Lower leg skin (tissue), 4 donors: ENCODE measurements at places on chromosomes 3 and 15. TPM values are rescaled to one million over a fixed set of nuclear protein-coding genes. Genes with fewer than 3 reads are reported as not detected.

DNA sequence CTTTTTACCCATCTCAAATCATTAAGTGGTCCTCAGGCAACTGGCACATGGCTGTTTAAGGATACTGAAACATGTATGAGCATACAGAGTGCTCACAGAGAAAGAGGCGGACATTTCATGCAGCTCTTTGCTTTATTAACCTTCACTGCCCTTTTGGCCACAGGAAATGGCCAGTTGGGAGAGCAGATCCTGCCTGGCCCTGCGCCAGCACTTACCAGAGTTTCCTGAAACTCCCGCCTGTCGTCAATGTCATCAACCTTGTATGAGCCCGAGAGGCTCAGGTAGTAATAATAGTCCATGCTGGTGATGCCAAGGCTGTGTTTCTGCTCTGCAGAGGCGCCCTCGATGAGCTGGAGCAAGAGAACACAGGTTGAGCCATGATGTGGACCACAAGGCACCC is 17.8 kb downstream of the LDHAL6B start:
- no peak for DNase-seq

- no peak for DNase-seq
Measured at GRCh38 chr3:187629711-187630110, 40.5 kb downstream of the SST start.

DNA sequence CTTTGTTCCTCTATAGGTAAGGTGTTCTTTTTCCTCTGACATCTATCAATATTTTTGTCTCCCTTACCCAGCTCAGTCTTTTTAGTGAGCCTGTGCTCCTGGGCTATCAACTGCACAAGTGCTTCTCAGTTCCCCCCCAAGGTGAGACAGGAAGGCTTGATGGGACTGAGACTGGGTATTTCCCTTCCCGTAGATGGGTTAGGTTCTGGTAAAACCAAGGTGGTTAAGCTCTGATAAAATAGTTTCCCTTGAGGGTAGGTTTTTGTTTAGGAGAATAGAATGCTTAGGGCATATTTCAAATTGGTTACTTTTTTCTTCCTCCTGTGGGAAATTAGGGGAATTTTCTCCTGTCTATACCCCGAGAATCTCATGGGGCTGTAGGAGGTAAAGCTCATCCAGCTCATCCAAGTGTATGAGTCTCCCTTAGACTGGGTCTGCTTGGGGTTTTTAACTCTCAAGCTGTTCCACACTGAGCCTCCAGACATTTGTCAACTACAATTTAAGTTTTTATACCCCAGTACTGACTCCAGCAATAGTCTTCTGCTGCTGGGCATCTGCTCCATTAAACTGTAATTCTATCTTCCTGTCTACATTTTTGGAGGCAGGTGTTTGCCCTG is 44.9 kb downstream of the OXSR1 start:
- DNase-seq: no peak

The FGD5 gene
- total RNA-seq: 3.8 TPM

The HYKK gene
- total RNA-seq: 5.5 TPM

The CEP70 gene
- 12.9 TPM for total RNA-seq

The GOLGA8A gene
- total RNA-seq: 23.2 TPM

DNA sequence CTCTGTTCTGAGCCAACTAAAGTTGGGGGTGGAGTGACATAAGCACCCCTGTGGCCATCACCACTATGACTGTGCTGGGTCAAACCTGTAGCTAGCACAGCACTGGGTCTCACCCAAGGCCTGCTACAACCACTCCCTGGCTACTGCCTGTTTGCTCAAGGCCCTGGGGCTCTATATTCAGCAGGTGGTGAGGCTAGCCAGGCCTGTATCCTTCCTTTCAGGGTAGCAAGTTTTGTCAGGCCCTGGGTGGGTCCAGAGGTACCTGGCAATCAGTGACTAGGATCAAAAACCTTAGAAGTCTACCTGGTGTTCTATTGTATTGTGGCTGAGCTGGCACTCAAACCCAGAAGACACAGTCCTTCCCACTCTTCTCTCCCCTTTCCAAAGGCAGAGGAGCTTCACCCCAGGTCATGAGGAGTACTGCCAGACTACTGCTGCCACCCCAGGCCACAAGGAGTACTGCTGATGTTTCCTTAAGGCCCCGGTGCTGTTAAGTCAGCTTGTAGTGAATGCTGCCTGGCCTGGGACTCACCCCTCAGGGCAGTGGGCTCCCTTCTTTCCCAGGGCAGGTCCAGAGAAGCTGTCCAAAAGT is 170.8 kb downstream of the IGSF11 start:
- no peak for DNase-seq

GRCh38 chr15:64501396-64501715 is 41.0 kb downstream of the ZNF609 start:
- no peak for DNase-seq

The IQCB1 gene
- total RNA-seq: 19.6 TPM

The MAGI1 gene
- total RNA-seq: 52.0 TPM

GRCh38 chr3:63588895-63589294 is 63.6 kb upstream of the SNTN start:
- DNase-seq: no peak

GRCh38 chr3:185983495-185984141 is 45.8 kb upstream of the TRA2B start:
- DNase-seq: peak; percentile 93

The TAGLN3 gene
- total RNA-seq: 0.68 TPM

- peak; percentile 66 for DNase-seq
Measured at GRCh38 chr15:100311833-100312476, 29.8 kb downstream of the ADAMTS17 start.

The ZNF106 gene
- total RNA-seq: 23.1 TPM

DNA sequence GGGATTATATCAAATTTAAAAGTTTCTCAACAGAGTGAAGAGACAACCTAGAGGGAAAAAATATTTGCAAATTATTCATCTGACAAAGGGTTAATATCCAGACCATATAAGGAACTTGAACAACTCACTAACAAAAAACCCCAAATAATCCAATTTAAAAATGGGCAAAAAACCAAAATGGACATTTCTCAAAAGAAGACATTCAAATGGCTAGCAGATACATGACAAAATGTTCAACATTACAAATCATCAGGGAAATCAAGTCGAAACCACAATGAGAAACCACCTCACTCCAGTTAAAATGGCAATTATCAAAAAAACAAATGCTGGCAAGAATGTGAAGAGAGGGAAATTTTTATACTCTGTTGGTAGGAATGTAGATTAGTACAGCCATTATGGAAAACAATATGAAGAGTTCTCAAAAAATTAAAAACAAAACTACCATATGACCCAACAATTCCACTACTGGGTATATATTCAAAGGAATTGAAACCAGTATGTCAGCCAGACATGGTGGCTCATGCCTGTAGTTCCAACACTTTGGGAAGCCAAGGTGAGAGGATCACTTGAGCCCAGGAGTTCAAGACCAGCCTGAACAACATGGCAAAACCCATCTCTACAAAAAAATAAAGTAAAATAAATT is 88.5 kb downstream of the CSNK1G1 start:
- no peak for DNase-seq

The ZNF860 gene
- 1.0 TPM for total RNA-seq

The GRAMD1C gene
- 38.2 TPM for total RNA-seq

DNA sequence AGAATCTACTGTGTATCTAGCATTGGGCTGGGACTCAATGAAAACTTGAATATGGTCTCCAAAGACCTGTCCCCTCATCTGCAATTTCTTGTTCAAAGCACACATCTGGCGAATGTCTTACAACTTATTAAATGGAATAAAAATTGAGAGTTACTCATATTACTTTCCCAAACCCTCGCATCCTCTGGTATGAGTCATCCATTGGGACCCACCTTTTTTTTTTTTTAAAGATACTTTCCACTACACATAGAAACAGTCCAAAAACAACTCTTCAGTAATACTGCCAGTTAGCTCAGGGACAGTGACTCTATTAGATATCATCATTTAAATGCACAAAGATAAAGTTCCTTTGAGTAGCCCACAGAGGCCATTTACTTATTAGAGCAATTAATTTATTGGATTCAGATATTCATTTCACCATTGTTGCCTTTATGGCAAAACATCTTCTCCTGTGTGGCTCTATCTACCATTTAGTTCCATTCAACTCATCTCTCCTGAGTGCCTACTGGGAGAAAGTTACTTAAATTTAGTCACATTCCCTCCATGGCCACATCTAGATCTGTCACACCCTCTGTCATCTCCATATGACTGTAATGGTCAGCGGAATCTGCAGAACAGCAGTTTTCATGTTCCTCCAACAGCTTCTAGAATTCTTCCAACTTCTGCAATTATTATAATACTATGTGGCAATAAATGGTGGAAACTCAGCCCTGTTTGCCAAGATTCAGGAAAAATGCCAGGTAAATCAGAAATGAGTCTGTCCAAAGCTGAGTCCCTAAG is 77.9 kb upstream of the ARHGEF3 start:
- no peak for DNase-seq

GRCh38 chr3:120516136-120516535 is 65.3 kb upstream of the FSTL1 start:
- DNase-seq: no peak

The CHRM5 gene
- not detected for total RNA-seq

DNA sequence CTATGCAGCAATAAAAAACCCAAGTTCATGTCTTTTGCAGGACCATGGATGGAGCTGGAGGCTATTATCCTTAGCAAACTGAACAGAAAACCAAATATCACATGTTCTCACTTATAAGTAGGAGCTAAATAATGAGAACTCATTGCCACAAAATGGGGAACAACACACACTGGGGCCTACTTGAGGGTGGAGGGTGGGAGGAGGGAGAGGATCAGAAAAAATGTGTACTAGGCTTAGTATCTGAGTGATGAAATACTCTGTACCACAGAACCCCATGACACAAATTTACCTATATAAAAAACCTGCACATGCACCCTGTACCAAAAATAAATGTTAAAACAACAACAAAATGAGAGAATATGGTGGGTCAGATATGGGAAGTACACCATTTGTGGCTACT is 49.6 kb upstream of the AADACL2 start:
- DNase-seq: no peak

The CKMT1A gene
- total RNA-seq: 36.1 TPM

DNA sequence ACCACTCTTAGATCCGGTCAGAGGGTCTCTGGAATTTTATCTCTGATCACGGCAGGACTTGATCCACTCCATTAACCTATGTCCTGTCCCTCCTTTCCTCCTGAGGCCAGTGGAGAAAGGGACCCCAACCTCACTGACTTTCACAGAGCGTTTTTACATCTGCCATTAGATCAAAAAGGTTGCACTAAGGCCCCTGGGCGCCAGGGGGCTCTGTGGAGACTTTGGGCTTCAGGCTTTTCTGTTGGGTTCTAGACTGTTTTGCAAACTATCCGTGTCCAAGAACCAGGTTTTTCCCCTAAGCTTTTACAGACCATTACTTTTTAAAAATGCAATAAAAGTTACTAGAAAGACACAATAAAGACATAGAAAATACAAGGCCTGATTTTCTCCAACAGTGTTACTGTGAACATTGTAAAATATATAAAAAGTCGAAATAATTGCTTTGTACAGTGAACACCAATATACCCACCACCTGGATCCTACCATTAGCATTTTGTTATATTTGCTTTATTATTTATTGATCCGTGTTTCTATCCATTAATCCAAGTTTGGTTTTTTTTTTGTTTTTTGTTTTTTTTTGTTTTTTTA is 159.7 kb downstream of the POLR2M start:
- DNase-seq: no peak

- no peak for DNase-seq
Measured at GRCh38 chr3:159149633-159150032, 347.8 kb downstream of the MFSD1 start.

The AMIGO3 gene
- 2.5 TPM for total RNA-seq

The PCSK6 gene
- total RNA-seq: 35.0 TPM

DNA sequence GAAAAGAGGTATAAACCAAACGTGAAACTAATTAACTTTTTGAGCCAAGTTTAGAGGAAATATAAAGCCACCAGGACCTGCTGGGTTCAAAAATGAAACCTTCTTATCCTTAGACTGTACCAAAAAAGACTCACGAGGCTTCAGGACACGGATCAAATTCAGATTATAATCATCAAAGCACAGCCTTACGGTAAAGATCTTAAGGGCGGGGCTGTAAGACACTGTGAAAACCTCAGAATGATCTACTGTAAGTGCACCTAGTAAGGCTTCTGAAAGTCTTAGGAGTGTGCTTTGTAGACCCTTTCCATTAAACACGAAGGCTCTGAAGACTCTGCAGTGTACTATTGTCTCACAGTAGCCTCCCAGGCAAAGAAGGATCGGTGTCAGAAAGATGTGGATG is 26.8 kb downstream of the TARS3 start:
- no peak for DNase-seq

DNA sequence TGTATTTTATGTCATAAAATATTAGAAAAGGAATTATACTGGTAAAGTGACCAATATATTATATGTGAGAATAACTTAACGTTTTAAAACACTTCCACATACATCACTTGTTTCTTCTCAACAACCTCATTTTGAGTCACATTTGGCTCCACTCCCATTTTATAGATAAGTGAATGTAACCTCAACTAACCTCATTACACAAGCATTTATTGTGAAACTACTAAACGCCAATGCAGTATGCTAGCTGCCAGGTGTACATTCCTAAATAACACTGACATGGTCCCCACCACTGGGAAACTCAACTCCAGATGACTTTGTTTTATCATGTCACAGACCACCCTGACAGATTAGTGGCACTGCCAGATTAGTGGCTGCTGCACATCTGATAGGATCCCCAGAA is 249.7 kb upstream of the CNTN4 start:
- DNase-seq: no peak

The ITGB5 gene
- total RNA-seq: 300 TPM

The TBC1D23 gene
- total RNA-seq: 28.3 TPM

The PLA2G4F gene
- total RNA-seq: 117 TPM

The SNRPA1 gene
- total RNA-seq: 46.2 TPM

GRCh38 chr15:54045397-54045796 is 67.2 kb downstream of the UNC13C start:
- DNase-seq: no peak

- no peak for DNase-seq
Measured at GRCh38 chr15:83643201-83643600, 10.7 kb upstream of the ADAMTSL3 start.

The SLC25A20 gene
- total RNA-seq: 21.5 TPM

The CLDN1 gene
- total RNA-seq: 510 TPM

DNA sequence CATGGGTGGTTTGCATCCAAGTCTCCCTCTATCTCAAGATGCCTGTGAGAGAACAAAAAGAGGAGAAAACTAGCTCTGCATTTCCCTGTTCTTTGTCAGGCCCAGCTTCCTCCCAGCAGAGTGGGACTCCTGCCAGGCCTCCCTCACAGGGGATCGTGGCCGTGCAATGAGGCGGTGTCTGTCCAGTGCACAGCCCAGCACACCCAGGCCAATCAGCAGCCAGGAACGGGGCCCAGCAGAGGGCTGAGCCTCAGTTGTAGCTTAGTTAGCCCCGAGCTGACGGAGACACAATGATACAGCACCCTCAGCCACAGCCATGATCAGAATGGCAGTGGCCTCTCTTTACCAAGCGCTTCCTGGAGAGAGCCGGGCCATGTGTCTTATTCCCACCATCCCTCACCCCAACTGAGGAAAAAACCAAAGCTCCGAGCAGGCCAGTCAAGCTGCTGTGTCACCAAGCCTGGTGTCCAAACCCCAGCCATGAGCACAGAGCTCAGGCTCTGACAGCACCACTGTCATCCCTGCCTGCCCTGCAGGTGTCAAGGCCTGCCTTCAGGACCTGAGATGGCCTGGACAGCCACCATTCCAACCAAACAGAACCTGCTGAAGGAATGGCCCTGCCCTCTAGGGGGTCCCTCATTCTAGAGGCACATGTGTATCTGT is 71.1 kb downstream of the DNAJB8 start:
- DNase-seq: no peak

- no peak for DNase-seq
Measured at GRCh38 chr3:188054541-188054940, 99.4 kb upstream of the LPP start.
